Renal cortical epithelial cell (primary cell): ENCODE measurements at places on chromosomes 1 and 21.

- DNase-seq: no peak
Observed at GRCh38 chr1:109664671-109665070, 3.2 kb upstream of the GSTM2 start.

DNA sequence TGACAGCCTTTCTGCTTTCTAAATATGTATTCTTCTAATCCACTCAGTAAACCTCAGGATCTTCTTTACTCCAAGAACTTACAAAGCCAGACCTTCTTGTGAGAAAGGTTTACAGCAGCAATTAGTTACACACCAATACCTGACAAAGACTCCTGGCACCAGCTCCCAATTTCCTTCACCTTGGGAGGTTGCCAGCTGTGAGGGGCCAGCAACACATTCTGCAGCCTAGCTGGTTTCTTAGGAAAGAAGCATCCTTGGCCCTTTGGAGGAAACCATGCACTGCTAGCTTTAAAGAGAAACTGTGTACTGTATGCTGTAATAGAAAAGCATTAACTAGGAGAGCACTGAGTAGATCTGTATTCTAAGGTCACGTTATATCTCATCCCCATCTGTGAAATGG lies 10.8 kb downstream of the FYB2 start:
- no peak for DNase-seq

DNA sequence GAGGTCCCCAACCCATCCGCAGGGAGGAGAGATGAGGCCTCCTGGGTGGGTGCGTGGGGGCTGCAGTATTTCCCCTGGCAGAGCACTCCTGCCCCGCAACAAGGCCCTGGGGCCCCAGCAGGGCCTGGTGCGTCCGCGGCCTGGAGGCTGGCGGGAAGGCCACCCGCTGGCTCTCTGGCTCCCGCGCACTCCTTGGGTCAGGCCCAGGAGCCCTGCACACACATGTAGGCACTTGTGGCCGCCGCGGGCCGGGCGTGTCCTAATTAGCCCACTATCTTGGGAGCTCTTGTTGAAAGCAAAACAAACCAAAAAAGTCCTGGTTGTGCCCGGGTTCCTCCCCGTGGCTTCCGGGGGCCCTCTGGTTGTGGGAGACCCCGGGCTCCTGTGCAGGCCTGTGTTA lies 49.7 kb upstream of the CCDC27 start:
- DNase-seq: no peak

DNA sequence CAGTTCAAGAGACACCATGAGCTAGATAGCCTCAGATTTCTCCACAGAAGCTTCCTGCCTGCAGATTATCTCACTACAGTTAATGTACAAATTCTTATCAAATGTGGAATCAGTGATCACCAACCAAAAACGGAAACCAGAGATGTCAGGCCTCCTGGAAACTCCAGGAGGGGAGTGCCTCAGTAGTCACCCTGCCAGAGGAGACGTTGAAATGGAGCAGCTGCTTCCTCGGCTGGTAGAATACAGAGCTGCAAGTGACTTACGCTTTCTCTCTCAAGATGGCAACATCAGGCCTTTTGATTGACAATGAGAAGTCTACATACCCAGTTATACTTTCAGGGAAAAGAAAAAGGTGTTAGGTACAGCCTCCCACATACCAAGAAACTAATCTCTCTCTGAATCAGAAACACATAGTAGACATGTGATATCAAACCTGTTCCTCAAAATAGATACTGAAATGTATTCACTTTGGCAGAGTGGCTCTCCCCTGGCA lies 52.2 kb downstream of the ACP6 start:
- DNase-seq: no peak
